ENCODE measurements at places on chromosomes 1 and 21.

DNA sequence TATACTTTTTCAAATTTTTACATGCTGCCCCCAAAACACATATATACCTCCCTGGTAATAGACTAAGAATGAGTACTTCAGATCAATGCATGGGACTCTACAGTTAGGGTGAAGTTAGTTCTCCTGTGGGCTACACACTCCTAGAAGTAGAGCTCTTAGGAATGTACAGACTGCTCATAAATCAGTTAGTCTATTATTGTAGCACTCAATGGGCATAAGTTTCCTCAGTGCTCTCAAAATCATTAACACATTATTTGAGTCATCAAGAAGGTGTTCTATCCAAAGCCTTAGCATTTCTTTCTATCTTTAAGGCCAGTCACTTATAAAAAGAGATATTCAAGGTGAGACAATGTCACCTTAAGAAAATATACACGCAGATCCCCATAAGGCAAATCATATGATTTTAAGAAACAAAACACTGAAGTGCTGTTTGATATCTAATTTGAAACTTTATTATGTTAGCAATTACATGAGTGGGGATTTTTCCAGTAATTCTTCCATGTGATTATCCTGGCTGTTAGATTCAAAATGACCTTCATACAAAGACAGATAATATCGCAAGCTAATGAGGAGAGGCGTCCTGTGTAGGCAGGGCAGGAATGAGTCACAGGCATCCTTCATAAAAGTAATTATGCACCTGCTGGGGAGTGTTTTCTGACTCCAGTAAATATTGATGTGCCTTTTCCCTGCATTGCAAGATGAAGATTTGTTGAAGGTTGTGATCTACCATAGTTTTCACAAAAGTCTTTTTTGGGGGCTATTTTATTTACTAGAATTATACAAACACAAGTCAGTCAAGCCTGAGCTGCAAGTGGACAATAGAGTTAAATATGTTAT lies 167.2 kb upstream of the ATP1B1 start:
- DNase-seq, result no peak

GRCh38 chr1:167734227-167734626 lies 12.4 kb downstream of the MPZL1 start:
- DNase-seq, result no peak

DNA sequence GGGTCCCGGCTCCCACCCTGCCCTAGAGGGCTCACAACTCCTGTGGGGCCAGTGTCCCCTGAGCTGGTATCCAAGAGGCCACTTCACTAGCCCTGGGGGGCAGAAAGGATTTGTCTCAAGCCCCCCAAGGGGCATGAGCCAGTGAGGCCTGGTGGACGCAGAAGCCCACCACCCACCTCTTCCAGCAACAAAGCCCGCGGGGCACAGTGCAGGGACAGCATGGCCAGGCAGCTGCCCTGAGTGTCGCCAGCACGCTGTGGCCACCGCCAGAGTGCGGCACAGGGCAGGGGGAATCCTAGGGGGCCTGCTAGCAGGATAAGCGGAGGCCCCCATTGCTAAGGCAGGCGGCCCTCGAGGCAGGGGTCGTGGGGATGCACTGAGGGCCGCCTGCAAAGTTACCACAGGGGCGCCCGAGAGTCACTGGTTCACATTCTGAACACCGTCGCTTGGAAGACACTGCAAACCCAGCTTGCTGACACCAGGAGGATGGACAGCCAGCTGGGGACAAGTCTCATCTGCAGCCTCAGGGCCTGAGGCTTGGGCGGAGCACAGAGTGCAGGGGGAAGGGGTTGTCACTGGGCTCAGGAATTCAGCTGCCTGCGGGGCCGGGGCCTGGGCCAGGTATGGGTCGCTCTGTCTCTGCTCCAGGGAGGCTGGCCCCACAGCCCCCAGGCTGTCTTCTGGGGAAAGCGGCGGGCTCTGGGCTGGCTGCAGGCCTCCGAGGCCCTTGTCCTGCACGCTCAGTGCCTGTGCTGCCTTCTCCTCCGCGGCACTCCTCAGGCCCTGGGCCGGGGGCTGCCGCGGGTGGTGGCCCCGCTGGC lies 26.8 kb downstream of the SLC19A1 start:
- DNase-seq, result no peak

- DNase-seq, result peak; percentile 76
Observed at GRCh38 chr1:229579059-229579673, 20.7 kb upstream of the ABCB10 start.

- DNase-seq, result no peak
Observed at GRCh38 chr1:221141606-221142285, 262.5 kb downstream of the HLX start.

DNA sequence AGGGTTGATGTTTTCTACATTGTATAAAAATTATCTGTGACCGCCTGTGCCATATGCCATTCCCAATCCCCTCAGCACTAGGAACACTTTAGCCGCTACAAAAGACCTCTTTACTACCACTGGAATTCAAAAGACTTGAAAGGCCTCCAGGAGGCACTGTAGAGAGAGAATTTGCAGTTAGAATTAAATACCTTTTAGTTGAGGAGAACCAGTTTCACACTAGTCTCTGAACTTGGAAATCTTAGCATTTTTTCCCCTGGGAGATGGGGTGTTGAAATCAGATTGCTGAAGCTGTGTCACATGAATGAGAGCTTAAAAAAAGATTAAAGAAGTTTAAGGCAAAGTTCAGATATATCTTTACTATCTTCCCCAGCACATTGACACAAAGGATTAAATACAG lies 291.0 kb downstream of the ADGRL2 start:
- no peak for DNase-seq

GRCh38 chr21:45073301-45074047 lies 906 bp upstream of the ADARB1 start:
- no peak for DNase-seq

GRCh38 chr1:97192872-97193572 lies 471.4 kb downstream of the PTBP2 start:
- DNase-seq, result no peak

GRCh38 chr1:153539395-153540093 lies 1.2 kb downstream of the S100A5 start:
- no peak for DNase-seq

- no peak for DNase-seq
Observed at GRCh38 chr1:18632783-18633421, 2.3 kb downstream of the PAX7 start.

DNA sequence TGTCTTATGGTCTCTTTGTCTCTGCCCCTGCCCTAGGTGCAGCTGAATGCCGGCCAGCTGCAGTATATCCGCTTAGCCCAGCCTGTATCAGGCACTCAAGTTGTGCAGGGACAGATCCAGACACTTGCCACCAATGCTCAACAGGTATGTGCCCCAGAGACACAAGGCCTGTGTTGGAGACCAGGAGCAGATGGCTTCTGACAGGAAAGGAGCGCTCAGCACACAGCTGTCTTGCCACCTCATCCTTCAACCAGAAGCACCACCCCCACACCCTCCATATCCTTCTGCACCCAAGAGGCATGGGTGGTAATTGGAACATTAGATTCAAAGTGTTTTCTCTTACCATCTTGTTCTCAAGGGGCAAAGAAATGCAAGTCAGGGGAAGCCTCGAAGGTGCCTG lies 17.0 kb upstream of the KCNQ4 start:
- no peak for DNase-seq

DNA sequence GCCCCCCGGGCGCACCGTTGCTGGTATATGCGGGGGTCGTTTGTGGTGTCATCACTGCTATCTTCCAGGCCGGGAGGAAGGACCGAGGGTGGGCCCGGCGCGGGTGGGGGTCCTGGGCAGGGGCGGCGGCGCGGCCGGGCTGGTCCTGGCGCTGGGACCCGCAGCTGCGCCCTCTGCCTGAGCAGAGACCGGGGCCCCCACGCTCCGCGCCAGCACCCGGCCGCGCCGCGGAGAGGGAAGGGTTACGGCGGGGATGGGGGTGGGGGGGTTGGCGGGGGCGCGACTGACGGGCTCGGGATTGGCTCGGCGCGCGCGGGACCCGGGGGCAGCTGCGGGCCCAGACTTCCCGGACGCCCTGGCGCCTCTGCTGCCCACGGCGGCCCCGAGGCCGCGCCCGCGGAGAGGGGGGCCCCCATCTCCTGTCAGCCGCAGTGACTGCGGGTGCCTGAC lies 13.8 kb upstream of the SAMD11 start:
- DNase-seq, result no peak

- DNase-seq, result peak; percentile 1
Observed at GRCh38 chr1:8560611-8561544, 243.0 kb downstream of the SLC45A1 start.

DNA sequence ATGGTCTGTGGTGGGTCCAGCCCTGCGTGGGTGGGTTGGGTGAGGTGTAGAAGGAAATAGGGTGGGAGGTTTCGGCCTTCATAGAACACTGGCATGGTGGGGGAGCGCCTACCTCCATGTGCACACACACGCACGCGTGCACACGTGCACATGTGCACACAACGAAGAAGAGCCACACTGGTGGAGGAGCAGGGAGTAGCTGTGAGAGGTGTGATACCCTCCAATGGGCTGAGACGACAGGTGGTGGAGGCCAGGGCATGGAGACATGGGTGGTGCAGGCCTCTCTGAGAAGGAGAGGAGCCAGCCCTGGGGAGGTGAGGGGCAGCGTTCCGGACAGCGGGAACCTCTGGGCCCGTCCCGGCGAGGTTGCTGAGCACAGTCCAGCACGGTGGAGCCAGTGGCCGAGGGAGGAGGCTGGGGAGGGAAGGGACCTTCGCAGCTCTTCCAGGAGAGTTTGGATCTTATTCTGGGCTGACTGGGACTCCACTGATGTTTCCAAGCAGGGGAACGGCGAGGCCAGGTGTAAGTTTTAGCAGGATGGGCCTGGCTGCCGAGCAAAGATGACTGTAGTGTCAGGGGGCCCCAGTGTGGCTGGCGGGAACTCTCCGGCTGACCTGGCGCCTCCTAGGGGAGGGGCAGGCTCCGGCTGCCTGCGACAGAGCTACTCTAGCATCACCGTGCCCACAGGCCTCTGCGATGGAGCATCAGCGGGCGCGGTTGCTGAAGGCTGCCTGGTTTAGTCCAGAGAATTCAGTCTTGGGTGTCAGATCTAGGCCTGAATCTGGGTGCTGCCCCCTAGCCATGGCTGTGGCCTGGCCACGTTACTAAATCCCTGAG lies 107.2 kb downstream of the ARHGEF10L start:
- no peak for DNase-seq

DNA sequence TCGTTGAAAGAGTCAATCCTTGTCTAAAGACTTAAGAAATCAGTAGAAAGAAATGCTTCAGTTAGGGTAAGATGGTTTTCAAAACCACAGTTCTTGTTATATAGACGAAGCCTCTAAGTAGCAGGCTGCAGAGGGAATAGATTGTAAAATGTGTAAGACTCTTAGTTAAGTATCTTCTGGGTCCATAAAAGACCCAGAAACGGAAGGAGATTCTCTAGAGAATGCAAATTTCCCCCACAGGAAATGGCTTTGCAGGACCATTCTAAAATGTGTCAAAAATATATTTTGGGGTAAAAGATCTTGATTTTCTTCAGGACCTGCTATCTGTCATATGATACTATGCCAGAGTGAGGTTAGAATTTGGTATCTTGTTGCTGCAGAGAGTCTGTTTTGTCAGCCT lies 13.4 kb downstream of the OR2T1 start:
- DNase-seq, result no peak

GRCh38 chr21:37458669-37459276 lies 92.2 kb downstream of the DYRK1A start:
- no peak for DNase-seq

DNA sequence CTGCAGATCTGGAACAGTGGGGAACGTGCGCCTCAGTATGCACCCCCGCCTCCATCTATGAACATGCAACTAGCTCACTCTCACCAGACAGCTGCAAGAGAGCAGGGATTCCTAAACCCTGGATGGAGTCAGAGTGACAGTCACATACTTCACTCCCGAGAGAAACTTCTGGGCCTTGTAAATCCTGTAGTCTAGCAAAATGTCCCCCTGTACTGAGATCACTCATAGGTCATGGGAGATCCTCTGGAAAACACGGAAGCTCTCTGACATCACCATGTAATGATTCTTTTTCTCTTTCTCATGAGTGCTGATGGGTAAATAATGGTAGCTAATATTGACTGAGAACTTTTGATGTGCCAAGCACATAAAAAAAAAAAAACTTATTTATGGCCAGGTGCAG lies 23.4 kb upstream of the TARDBP start:
- DNase-seq, result no peak

- DNase-seq, result no peak
Observed at GRCh38 chr21:26495283-26495849, 77.7 kb downstream of the CYYR1 start.

- no peak for DNase-seq
Observed at GRCh38 chr1:113178522-113178921, 105.5 kb downstream of the LRIG2 start.
